ENCODE measurements at places on chromosomes 1 and 21.

GRCh38 chr21:46165098-46165497 is 9.7 kb upstream of the FTCD start:
- DNase-seq, result no peak

- DNase-seq, result no peak
Measured at GRCh38 chr1:85496941-85497582, 32.1 kb upstream of the DDAH1 start.

DNA sequence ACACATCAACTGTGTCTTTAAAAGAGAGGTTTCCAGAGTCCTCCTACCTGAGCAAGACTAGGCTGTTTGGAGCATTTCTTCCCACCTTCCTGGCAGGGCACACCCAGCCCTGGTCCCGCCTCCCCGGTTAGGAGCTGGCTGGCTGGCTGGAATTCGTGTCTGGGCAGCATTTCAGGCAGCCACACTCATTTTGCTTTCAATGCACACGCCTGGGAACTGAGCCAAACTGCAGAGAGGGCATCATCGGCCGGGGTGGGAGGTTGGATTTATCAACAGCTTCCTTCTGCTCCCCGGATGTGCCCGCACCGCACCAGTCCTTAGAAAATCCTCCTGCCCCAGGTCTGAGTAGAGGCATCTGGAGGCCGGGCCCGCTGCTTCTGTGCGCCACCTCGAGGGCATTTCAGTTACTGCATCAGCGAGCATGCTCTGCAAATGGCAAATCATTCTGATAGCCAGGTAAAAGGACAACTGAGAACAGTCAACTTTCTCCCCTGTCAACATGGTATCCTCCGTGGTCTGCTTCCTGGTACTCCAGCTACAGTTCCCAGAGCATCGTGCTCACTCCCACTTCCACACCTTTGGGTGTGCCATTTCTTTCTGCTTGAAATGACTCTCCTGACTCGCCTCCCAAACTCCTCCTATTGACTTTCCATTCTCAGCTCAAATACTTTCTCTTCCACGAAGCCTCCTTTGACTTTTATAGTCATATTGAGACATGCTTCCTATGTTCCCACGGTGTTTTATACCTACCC is 20.6 kb downstream of the TCEA3 start:
- peak; percentile 85 for DNase-seq

- DNase-seq, result peak; percentile 26
Measured at GRCh38 chr1:227792216-227793078, 23.0 kb upstream of the PRSS38 start.

DNA sequence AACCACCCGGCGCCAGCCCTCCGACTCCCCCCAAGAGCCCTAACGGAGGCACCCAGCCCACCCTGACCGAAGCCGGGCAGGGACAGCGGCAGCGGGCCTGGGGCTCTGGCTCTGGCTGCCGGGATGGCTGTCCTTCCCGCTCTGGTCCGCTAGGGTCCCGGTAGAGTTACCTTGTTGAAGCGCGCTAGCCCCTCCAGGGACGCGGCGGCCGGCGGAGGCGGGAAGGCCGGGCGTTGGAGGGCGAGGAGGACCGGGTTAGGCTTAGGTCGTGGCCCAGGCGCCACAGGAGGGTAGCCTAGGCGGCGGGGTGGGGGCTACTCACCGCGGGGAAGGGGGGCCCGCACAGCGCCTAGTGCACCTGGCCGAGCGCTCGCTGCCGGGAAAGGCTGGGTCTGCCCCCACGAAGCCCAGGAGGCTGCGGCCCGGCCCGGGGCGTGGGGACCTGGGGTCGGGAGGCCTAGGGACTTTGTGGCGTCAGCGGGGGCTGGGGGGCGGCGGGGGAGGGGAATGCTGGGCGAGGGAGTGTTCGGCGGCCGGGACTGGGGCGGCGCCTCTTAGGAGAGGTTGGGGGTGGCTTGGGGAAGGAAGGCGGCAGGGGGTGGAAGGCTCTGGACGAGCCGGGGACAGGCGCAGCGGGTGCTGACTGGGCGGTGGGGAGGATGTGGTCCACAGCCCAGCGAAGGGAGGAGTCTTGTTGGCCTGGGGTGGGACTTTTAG is at the start of gene TRIM17:
Gene TRIM17 (minus strand): TSS at position 645 of the 717 bp plus-strand sequence. CDS start 1,789 bp downstream, outside the sequence.
- no peak for DNase-seq

DNA sequence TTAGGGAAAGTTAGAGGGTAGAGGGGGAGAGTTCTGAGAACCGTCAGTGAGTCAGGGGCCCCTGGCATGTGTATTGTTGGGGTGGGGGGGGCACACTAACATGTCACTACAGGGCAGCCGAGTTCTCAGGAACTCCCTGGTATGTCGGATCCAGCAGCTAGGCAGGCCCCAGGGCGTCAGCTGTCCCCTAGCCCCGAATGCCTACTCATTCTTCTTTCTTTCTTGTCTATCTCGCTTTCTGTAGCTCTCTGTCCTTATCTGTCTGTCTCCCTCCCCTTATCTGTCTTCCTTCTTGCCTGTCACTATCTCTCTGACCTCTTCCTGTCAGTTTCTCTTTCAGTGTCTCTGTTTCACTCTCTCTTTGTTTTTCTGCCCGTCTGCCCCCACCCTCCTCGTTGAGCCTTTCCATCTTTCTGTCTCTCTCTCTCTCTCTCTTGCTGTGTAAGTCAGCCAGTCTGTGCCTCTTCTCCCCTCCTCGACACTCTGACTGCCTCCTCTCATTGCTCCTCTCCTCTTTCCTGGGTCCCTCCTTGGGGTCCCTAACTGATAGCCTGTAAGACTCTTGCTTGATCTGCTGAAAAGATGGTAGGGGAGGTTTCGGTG is 2.4 kb downstream of the NTRK1 start:
- no peak for DNase-seq

DNA sequence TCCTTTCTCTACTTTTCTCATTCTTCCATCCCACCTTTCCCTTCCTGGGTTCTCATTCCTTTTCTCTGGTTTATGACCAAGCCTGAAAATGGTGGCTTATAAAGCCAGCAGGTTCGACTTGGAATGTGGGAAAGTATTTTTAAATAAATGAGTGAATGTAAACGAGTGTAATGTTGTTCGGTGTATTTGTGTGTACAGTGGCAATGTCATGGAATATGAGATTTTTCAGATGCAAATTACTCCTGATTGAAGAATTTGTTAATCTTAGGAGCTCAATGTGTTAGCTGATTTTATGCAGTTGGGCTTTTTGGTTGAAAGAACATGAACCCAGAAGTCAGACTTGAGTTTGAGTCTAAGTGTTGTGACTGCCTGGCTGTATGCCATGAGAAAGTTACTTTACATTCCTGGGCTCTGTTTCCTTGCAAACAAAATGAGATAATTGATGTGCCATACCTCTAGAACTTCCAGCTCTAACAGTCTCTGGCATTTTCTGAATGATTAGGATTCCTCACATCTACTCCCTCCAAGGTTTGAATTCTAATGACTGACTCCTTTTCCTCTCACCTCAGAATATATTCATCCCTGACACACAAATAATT is 6.6 kb downstream of the SGIP1 start:
- DNase-seq, result no peak

DNA sequence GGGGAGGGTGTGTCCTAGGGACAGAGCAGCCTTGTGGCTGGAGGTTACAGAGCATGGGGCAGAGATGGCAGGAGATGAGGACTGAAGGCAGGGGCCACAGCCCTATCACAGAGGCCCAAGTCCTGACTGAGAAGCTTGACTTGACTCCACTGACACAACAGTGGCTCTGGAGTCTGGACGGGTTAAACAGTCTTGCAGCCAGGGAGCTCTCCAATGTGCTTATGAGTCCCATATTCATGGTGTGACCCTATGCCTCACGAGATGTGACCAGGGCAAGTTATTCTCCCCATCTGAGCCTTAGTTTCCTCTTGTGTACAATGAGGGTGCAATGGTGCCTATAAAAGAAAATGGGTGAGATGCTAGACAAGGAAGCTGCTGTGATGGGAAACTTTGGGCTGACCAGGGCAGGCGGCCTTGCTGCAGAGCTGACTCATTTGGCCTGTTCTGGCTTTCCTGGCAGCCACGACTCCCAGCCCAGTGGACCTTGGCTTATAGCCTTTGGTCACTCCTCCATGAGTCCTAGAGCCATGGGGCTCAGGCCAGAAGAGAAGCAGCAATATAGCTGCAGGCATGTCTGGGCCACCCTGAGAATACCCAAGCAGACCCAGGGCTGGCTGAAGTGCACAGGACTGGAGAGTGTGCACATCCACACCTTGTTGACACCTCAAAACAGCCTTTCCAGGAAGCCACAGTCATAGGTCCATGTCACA is 2.8 kb upstream of the TTC22 start:
- DNase-seq, result no peak

DNA sequence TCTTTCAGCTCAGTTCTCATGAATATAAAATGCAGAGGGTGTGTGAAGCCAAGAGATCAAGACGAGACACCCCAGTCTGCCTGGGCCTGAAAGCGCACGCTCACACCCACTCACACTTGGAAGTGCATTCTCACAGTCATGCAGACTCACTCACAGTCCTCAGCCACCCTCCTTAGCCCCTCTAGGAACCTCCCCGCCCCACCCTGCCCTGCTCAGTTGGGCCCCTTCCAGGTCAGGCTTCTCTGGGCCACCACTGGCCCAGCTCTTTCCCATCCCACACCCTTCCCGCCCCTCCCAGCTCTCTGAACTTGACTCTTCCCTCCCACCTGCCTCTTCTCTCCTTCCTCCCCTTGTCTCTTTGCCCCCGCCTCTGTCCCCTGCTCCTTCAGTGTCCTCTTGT is 93.8 kb downstream of the EPHB2 start:
- no peak for DNase-seq

- DNase-seq, result no peak
Measured at GRCh38 chr21:43825936-43826622, 36.7 kb downstream of the RRP1 start.

GRCh38 chr1:117605164-117605773 is 579 bp upstream of the TENT5C start:
- DNase-seq, result no peak

- no peak for DNase-seq
Measured at GRCh38 chr1:178120088-178120487, 26.2 kb downstream of the RASAL2 start.

DNA sequence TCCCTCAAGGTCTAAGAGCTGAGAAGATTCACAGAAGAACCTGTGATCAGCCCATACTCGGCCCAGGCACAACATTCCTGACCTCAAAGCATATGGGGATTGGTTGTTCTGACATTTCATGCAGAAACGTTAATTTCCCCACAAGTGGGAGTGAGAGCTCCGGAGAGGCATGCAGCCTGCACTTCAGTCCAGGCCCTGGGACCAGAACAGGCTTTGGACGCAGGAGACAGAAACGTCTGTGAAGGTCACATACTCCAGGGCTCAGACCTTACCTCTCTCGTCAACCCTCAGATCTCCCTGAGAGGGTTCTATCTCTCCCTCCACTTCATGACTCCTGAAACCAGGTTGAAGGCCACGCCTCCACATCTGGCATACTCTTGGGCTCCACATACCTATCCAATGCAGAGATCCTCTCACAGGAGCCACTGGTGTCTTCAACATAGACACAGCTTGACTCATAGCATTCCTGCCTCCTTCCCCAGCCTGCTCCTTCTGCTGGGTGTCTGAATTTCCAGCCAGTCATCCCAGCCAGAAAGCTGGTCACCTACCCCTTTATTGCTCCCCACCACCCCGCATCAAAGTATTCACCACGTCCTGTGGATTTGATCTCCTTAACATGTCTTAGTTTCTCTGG is 149.2 kb downstream of the OMA1 start:
- no peak for DNase-seq

GRCh38 chr1:234716908-234717375 is 107.0 kb upstream of the IRF2BP2 start:
- no peak for DNase-seq

GRCh38 chr1:63946866-63947491 is 173.2 kb downstream of the ROR1 start:
- no peak for DNase-seq

GRCh38 chr1:71835442-71835813 is 446.9 kb downstream of the NEGR1 start:
- DNase-seq, result no peak

GRCh38 chr1:24085546-24085945 is 26.4 kb downstream of the MYOM3 start:
- DNase-seq, result no peak

GRCh38 chr1:83103341-83103740 is 895.6 kb downstream of the TTLL7 start:
- no peak for DNase-seq

DNA sequence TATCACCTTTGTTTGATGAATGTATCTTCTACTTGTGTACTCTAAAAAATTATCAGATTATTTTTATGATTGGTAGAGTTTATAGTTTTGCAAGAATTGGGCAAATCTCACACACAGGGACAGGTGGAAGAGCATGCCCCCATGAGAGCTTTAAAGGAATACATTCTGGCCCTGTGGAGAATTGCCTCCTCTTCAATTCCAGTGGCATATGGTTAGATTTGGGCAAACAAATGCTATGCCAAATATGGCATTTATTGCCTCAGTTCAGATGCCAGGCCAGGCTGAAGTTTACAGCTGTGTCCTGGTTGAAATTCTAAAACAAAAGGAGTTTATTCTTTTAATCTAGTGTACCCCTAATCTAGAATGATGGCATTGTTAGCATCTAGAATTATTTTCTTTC is 162.4 kb upstream of the CACYBP start:
- DNase-seq, result no peak

- no peak for DNase-seq
Measured at GRCh38 chr1:202072211-202072765, 50.4 kb upstream of the GPR37L1 start.

DNA sequence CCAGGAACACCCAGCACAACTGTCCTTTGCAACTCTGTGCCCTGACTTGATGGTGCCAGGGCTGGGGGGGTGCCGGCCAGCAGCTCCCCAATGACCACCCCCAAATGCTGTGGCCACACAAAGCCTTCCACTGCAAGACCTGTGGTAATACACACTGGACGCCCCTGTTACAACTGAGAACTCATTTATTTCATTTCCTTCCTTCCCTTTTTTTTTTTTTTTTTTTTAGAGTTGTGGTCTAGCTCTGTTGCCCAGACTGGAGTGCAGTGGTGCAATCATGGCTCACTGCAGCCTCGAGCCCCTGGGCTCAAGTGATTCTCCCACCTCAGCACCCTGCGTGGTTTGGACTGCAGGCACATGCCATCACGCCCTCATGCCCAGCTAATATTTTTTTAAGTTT is 25.2 kb downstream of the TP73 start:
- peak; percentile 72 for DNase-seq

GRCh38 chr1:227766653-227767277 is 31.5 kb downstream of the SNAP47 start:
- no peak for DNase-seq

- no peak for DNase-seq
Measured at GRCh38 chr1:202310746-202311145, 31.0 kb downstream of the UBE2T start.

- no peak for DNase-seq
Measured at GRCh38 chr1:234244482-234244881, 128.8 kb upstream of the COA6 start.

GRCh38 chr1:111209622-111210021 is 9.2 kb upstream of the DENND2D start:
- DNase-seq, result no peak

- no peak for DNase-seq
Measured at GRCh38 chr1:119929643-119930315, 33.5 kb upstream of the ADAM30 start.

DNA sequence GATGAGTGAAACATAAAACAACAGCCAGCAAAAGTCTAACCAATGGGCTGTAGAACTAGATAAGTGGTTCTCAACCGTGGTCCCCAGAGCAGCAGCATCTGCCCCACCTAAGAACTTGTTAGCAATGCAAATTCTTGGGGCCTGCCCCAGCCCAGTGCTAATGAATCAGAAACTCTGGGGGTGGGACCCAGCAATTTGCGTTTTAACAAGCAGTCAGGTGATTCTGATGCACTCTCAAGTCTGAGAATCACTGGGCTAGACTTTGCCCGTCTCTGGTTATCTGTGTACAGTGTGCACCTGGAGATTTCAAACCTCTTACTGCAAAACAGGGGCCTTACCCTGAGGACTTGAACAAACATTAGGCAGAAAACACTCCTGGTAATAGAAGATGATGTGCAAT is 66.5 kb downstream of the PLXNA2 start:
- DNase-seq, result peak; percentile 21

All from NAMALWA (cell line).